Activated naive CD8-positive, alpha-beta T cell treated with anti-CD3 and anti-CD28 coated beads for 36 hours (primary cell): ENCODE measurements at places on chromosomes 1 and 21.

- DNase-seq, result peak; percentile 24
Observed at GRCh38 chr1:52139817-52140540, 1.9 kb upstream of the ZFYVE9 start.

GRCh38 chr21:36646645-36647044, 52.3 kb upstream of the SIM2 start:
- DNase-seq, result no peak

GRCh38 chr1:23462766-23463165, 21.2 kb downstream of the ASAP3 start:
- no peak for DNase-seq

DNA sequence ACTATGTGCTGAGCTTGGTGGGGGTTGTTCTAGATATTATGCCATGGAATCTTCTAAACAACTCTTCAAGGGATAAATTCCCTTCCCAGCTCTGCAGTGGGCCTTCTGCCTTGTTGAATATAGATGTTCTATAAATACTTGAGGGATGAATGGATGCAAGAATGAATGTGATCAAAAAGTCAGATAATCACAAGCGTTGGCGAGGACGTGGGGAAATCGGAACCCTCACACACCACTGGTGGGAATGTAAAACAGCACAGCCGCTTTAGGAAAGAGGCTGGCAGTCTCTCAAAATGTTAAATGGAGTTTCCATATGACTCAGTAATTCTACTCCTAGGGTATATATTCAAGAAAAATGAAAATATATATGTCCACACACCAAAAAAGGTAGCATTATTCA, 19.0 kb downstream of the SDC3 start:
- no peak for DNase-seq

- DNase-seq, result no peak
Observed at GRCh38 chr1:189697113-189697512, 780.6 kb downstream of the BRINP3 start.

DNA sequence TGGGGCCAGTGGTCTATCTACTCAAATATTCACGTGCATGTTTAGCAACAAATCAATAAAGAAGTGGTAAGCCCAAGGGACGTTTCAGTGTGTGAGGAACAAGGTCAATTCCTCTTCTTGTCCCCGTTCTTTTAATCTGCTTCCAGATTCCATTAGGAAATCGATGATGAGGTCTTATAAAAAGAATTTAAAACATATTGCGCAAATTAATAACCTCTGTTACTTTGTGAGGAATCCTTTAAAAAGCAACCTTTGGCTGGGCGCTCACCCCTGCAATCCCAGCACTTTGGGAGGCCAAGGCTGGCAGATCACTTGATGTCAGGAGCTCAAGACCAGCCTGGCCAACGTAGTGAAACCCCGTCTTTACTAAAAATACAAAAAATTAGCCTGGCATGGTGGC, 113.0 kb upstream of the TMPRSS2 start:
- no peak for DNase-seq

GRCh38 chr1:212946872-212947271, 3.5 kb upstream of the VASH2 start:
- no peak for DNase-seq

DNA sequence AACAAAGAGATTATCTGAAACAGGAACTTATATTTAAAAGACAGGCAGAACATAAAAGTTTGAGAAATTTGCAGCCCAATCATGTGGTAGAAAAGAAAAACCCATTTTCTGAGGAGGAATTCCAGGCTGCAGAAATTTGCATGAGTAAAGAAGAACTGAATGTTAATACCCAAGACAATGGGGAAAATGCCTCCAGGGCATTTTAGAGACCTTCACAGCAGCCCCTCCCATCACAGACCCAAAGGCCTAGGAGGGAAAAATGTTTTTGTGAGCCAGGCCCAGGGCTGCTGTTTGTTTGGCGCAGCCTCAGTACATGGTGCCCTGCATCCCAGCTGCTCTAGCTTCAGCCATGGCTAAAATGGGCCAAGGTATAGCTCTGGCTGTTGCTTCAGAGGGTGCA, 554.3 kb upstream of the CHRM3 start:
- no peak for DNase-seq

- DNase-seq, result no peak
Observed at GRCh38 chr1:184507604-184508280, 120.9 kb downstream of the C1orf21 start.

- no peak for DNase-seq
Observed at GRCh38 chr1:207069858-207070506, 16.9 kb downstream of the PFKFB2 start.

GRCh38 chr1:204990059-204990664, 52.9 kb upstream of the CNTN2 start:
- DNase-seq, result no peak

- DNase-seq, result no peak
Observed at GRCh38 chr1:201167041-201167991, 13.0 kb upstream of the TMEM9 start.

DNA sequence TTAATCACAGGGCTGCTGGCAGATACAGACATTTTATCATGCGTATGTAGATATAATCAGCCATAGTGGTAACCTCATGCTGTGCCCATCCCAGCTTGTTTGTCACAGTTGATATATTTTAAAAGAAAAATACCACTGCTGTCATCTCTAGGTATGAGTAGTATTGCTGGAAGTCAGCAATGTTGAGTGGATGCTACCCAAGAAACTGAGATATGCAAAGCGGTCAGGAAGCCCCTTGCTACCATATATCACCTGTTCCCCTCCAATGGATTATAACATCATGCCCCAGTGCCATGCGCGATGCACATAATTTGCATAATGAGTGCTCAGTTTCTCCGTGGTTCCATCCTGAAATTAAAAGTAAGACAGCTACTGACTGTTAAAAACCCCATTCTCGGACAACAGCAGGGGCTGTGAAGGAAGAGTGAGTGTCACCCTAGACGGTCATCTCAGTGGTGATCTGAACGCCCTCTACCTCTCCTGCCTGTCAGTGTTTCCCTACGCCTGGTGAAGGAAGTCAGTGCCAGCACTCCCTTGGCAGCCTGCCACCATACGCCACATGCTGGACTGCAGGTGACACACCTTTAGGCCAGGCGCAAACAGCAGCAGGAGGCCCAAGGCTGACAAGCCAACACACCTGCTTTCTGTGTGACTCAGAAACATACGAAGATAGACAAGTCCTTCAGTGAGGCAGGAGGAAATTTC, 2.7 kb downstream of the IL10RB start:
- DNase-seq, result no peak

- DNase-seq, result no peak
Observed at GRCh38 chr1:104987210-104987609, 1237.5 kb downstream of the AMY1C start.

- no peak for DNase-seq
Observed at GRCh38 chr1:162421258-162422164, 9.6 kb upstream of the SH2D1B start.

DNA sequence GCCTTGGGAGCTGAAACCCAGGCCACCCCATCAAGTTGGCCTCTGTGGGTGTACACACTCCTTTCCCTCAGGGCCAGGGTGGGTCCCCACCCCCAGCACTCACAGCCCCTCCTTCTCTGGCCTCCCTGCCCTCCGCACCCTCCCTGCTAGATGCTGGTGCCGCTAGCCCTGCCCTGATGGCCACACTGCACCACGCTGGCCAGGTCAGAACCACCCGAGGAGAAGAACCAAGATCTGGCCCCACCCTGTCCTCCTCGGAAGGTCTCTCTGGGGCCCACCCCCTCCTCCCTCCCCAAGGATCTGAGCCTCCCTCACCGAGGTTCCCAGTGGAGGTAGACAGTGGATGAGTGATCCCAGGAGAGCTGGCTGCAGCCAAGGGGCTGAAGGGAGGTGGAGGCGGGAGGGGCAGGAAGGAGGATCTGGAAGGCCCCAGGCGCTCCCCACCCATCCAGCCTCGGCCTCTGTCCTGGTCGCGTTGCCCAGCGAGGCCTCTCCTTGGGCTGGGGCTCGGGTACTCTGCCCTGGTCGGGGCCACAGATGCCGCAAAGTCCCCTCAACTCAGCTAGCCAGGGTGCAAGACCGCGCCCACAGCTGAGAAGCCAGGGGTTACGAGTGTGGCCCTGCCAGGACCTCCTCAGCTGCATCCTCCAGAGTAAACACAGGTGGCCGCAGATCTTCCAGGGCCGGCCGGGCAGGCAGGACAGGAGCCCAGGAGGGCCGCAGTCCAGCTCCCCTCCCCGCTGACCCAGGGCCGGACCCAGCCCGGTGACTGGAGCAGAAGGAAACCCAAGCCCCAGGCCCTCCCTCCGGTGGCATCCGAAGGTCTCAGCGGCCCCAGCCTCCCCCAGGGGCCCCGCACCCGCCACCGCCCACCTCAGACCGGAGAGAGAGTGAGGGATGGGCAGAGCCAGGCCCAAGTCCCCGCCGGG, 5.2 kb downstream of the B3GALT6 start:
- DNase-seq, result no peak

- DNase-seq, result no peak
Observed at GRCh38 chr1:19418503-19418971, 66.8 kb downstream of the CAPZB start.

- DNase-seq, result no peak
Observed at GRCh38 chr1:246778663-246779062, 54.5 kb downstream of the SCCPDH start.

DNA sequence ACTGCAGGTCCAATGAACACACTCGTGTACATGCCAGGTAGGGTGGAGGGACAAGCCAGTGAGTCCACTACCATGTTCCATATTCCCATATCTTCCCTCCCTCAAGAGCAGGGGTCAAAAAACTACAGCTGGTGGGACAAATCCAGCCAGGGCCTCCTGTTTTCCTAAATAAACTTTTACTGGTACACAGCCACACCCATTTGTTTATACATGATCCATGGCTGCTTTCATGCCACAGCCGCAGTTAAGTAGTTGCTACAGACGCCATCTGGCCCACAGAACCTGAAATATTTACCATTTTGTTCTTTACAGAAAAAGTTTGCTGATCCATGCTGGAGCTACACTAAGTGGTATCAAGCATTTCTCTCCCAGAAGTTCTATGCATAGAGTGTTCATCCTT, 42.4 kb downstream of the CASQ2 start:
- DNase-seq, result no peak

DNA sequence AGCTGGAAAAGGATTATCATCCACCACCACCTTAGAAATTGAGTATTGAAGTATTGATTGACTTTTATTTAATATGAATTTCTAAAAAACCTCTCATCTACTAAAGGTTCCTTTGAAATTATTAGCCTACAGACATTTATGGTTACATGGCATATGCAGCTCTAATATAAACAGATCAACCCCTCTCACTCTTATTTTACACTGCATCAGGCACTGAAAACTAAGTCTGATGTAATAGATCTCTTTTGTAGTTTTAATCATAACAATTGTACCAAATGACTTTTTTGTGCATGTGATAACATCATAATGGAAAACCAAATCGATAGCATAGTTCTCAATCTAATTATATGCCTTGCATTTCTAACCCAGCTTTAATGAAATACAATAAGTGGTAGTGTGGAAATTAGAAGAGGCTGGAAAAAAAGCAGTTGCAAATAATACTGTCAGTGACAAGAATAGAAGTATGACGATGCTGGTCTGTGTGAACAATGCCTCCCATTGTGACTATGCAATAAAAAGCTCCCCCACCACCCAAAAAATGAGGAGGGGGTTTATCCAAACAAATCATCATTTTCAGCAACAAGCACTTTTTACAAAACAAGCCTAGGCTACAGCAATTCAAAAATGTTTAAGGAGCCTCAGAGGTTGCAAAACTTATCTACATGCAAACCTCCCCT, 426.5 kb upstream of the NFIA start:
- no peak for DNase-seq

DNA sequence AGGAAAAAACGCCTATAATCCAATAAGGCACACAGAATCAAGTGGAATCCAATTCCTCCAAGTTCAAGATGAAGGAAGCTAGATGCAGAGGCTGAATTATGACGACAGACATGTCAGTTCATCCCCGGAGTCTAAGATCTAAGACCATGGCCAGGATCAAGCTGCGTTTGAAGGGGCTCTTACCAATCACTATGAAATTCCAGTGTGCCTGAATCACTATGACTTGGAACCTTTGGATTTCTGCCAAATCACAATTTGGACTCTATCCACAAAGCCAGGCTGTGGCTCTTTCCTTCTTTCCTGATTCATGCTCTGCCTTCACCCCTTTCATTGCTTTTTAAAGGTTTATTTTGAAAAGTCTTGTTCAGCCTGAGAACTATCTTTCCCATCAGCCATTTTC, 17.1 kb downstream of the OLIG2 start:
- no peak for DNase-seq

DNA sequence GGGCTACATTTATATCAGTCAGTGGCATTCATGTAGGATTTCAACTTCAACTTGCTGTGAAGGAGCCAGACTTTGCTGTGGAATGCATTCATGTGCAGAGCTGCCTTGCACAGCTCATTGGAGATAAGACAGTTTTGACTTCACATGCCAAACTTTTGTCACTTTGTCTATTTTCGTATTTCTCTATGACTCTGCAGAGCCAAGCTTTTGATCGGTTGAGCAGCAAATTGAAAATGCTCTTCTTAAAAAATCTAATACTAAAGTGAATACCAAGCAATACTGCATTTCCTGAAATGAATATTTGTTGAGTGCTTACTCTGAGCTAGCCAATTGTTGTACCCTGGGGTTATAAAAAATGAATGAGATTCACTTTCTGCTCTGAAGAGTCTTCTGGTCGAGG, 388.7 kb downstream of the ST6GALNAC3 start:
- DNase-seq, result no peak

DNA sequence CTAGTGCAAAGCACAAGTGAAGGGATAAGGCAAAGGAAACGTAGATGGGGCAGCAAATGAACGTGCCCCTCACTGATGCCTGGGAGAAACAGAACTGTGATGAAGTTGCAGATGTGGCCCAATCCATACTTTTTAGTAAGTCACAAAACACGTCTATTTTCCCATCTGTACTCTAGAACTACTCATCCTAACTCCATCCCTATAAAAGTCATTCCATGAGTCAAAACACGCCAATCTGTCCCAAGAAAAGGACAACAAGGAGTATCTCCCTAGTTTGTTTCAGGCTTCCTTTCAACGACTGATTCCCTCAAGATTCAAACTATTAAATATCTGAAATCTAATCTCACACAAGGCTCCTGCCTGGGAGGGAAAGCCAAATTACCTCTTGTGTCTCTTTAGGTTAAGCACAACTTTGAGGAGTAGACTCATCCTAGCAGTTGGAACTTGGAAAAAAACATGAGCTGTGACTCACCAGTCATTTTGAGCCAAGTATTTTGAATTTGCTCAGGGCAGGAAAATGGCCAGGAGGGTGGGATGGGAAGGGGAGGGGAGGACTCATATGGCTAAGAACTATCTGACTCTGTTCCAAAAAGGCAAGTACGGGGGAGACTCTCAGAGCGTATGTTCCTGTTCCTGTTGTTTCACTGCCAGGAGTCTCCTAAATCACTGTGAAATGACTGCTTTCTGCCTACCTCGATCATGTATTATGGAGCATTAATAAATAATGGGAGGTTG, 214.5 kb upstream of the CAMK1G start:
- DNase-seq, result no peak

- DNase-seq, result no peak
Observed at GRCh38 chr21:35583566-35584216, 476.6 kb downstream of the SETD4 start.

DNA sequence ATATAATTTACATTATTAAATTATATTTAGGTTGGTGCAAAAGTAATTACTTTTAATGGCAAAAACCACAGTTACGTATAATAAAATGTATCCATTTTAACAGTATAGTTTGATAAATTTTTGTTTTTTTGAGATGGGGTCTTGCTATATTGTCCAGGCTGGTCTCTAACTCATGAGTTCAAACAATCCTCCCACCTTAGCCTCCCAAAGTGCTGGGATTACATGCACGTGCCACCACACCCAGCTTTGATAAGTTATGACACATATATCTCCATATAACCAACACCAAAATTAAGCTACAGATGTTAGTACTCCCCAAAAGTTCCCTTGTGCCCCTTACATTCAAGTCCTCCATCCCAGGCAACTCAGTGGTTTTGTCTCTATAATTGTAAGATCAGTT, 163.1 kb downstream of the SMYD3 start:
- DNase-seq, result no peak
